ENCODE measurements at places on chromosomes 11 and 22.

DNA sequence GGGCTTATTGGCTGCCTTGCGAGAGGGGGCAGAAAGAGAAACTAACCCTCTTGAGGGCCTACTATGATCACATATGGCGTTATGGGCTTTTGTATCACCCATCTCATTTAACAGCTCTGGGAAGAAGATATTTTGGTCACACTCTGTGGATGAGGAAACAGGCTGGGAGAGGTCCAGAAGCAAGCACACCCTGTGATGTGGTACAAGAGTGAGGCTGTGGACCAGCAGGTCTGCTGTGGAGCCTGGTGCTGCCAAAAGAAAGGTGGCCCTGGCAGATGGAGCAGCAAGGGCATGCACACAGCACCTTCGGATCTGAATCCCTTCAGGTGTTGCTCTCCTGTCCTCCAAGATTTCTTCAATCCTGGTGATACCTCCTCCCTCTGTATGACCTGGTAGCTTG lies 64.1 kb downstream of the KCNC1 start:
- DNase-seq = no peak

GRCh38 chr11:43845816-43846215 lies 34.8 kb upstream of the ALKBH3 start:
- DNase-seq = no peak

GRCh38 chr11:34495724-34496377 lies 17.7 kb downstream of the ELF5 start:
- no peak for DNase-seq

DNA sequence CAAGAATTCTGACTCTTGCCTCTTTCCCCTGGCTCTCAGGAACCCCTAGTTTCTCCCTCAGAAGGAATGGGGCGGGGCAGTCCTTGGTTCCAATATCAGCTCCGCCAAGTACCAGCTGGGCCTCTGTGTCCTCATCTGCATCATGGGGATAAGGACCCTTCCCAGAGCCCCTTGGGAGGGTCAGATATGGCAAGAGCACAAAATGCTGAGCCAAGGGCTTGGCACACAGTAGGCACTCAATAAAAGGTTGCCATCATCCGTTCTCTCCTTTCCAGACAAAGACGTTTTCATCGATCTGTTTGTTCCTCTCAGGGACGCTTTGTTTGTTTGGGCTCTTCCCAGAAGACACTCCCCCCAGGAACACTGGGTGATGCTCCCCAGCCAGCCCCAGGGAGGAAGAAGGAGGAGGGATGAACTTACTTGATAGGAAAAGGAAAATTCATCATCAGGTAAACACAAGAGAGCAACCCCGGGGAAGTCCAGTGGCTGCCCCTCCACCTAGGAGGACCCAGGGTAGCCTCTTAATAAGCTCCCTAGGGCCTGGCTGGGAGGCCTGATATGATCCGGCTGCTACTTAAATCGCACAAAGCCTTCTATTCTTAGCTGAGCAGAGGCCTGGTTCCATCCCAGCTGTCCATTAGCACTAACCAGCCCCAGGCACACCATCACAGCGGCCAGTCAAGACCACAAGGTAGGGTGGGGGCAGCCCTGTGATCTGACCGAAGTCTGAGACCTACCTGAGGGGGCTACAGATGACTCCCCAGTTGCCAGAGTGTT lies 19.6 kb downstream of the GDPD5 start:
- DNase-seq = no peak
